ENCODE measurements at places on chromosomes 5 and 9.

DNA sequence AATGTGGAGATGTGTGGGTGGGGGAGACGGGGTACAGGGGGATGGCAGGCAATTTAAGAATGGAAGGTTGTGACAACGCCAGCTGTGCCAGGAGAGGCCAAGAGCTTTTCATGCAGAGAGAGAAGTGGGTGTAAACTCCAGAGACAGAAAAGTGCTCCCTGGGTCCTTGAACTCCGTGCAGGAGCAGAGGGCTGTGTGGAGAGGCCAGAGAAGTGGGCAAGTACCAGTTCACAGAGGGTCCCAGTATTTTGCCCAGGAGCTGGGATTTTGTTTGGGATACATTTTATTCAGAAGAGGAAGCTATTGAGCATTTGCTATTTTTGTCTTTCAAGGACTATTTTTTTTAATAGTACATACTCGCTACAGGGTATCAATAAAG lies 19.5 kb upstream of the TCERG1 start:
- no peak overlapping the region for H3K27ac ChIP-seq
- H3K36me3 ChIP-seq: no peaks in the 10 kb centered on the region
- DNase-seq: no peak
- H3K4me1 ChIP-seq: peaks cover 6% of the 10 kb centered on the region
- H3K27me3 ChIP-seq: peaks cover 12% of the 10 kb centered on the region

DNA sequence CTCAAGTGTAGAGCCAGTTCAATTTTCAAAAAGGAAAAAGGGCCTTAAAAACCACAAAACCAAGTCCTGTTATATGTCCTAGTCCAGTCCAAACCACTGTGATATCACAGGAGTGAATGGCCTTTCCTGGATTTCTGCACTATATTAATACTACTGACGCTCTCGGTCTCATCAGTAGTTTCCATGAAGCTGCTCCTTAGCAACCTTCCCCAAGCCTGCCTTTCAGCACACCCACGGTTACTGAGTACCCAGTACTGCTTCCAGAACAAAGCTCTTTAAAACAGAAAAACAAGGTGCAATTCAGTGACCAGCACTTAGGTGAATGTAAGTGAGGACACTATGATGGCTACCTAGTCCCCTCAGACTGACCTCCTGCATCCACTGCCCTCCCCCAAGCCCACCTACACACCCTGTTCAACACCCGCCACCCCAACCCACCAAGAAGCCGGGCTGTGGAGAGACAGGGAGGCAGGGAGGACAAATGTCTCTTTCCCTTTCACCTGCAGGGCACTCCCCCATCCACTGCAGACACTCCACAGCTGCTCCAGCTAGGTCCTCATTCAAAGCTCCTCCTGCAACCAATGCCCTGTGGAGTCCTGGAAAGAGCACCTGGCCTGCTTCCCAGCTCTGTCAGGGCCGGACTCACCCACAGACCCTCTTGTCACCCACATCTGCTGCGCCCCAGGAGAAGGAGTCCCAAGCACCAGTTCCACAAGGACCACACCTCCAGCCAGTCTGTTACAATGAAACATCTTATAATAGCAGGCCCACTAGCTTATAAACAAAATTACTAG lies 25.9 kb downstream of the PSMB7 start:
- H3K27me3 ChIP-seq: no peaks in the 10 kb centered on the region
- H3K4me1 ChIP-seq: peaks cover 44% of the 10 kb centered on the region
- DNase-seq: no peak
- H3K4me3 ChIP-seq: no peak overlapping the region
- H3K36me3 ChIP-seq: no peaks in the 10 kb centered on the region

DNA sequence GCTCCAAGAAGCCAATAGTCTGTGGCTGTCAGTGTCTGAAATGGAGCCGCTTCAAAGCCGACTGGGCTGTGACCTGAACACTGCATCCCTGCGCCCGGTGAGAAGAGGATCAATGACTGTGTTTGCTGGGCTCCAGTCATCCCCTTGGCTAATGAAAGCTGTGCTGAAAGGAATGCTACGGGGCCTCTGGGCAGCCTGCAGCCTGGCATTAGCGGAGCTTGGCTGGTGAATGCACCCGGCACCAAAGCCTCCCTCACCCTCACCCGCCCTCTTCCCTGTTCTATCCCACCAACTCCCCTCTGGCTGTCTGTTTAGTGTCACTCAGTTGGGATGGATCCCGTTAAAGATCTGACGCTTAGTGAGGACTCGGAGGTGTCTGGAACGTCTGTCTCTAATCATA lies 355.3 kb downstream of the BNC2 start:
- H3K27ac ChIP-seq: no peak overlapping the region
- H3K4me3 ChIP-seq: no peak overlapping the region
- H3K36me3 ChIP-seq: no peaks in the 10 kb centered on the region
- no peak for DNase-seq
- no peaks in the 10 kb centered on the region for H3K4me1 ChIP-seq

GRCh38 chr5:122751293-122751782 lies 23.5 kb upstream of the SNX2 start:
- no peak for DNase-seq
- H3K4me3 ChIP-seq: no peak overlapping the region
- H3K27me3 ChIP-seq: peaks cover 23% of the 10 kb centered on the region
- no peak overlapping the region for H3K27ac ChIP-seq
- peaks cover 10% of the 10 kb centered on the region for H3K4me1 ChIP-seq
- no peaks in the 10 kb centered on the region for H3K36me3 ChIP-seq

- no peaks in the 10 kb centered on the region for H3K4me1 ChIP-seq
- no peak overlapping the region for H3K27ac ChIP-seq
- H3K36me3 ChIP-seq: no peaks in the 10 kb centered on the region
- no peaks in the 10 kb centered on the region for H3K27me3 ChIP-seq
These were observed 414.1 kb upstream of the CLINT1 start for GRCh38 chr5:158273035-158273434.

DNA sequence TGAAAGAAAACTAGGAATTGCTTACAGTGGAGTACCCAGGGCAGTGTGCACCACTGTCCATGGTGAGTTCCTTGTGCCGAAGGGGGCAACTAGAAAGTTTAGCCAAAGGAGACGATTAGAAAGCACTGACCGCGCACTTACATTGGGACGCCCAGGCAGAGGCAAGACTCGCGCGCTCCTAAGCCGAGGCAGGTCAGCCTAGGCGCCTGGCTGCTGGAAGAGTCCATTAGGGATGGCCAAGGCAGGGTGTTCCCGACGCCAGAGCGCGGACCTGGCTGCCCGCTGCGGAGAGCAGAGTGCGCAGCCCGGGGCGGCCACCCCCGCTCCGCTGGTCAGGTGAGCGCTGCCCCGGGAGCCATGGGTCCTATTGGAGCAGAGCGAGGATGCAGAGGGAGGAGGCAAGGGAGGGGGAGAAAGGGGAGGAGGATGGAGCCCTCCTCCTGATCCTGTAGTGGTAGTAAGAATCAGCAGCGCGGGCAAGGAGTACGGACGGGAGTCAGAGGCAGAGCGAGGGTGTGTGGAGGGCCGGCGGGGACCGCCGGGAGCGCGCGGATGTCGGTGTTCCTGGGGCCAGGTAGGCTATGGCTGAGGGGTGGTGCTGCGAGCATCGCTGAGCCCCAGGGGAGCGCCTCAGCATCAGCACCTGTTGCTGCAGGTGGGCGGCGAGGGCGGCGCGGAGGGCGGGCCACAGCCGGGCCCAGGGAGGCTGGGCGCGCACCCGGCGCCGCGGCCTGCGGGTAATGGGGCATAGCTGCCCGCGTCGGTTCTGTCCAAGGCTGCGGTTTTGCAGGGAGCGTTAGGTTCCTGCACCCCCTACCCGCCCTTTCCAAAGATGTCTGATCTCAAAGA lies at the start of gene ADGRV1:
Gene ADGRV1, plus strand, starts transcription at position 454 of the 849 bp plus-strand sequence. Its CDS starts 99 bp downstream, at position 553.
- H3K4me1 ChIP-seq: peaks cover 16% of the 10 kb centered on the region
- H3K4me3 ChIP-seq: peak within 1 kb of the TSS; percentile 86
- no peak within 1 kb of the TSS for H3K27ac ChIP-seq
- peak; percentile 7 for DNase-seq
- H3K27me3 ChIP-seq: peaks cover 77% of the 10 kb centered on the region

DNA sequence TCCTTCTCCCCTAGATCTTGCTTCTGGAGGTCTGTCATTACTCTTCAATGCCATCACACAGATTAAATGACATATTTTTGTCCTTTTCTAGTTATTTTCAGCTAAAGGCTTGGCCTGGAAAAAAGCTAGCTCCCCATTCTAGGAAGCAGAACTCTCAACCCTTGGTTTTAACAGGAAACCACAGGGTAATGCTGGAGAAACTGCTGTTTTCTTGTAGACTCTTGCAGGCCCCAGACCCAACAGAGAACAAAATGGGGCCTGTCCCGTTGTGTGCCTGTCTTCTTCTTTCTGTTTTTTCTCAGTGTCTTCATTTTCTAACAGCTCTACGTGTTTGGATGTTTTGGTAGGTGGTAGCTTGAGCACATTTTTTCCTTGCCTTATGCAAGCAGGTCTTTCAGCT lies 21.5 kb downstream of the DCANP1 start:
- H3K4me3 ChIP-seq: no peak overlapping the region
- no peaks in the 10 kb centered on the region for H3K36me3 ChIP-seq
- peaks cover 8% of the 10 kb centered on the region for H3K27me3 ChIP-seq
- peaks cover 6% of the 10 kb centered on the region for H3K4me1 ChIP-seq
- no peak overlapping the region for H3K27ac ChIP-seq

- no peak for DNase-seq
- no peak overlapping the region for H3K27ac ChIP-seq
- H3K4me1 ChIP-seq: no peaks in the 10 kb centered on the region
- H3K36me3 ChIP-seq: no peaks in the 10 kb centered on the region
These were observed 695.5 kb downstream of the SLCO4C1 start for GRCh38 chr5:101600614-101601013.

DNA sequence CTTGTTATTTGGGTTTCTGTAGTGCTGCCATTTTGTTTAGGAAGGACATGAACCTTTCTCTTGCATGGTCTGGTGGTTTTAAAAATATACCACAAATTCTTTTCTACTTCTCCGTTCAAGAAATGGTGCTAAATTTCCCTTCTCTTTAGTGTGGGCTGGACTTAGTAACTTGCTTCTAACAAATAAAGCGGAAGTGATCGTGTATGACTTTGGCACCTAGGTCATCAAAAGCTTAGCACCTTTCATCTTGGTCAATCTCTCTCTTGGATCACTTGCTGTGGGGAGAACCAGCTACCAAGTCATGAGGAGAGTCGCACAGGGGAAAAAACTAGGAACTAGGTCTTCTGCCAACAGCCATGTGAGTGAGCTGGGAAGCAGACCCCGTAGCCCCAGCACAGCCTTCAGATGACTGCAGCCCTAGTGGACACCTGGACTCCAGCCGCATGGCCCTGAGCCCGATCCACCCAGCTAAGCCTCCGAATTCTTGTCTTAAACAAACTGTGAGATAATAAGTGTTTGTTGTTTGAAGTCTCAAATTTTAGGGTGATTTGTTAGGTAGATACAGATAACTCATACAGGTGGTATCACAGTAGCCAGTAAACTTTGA lies 87.7 kb upstream of the CKMT2 start:
- DNase-seq: no peak
- no peak overlapping the region for H3K4me3 ChIP-seq
- H3K27me3 ChIP-seq: no peaks in the 10 kb centered on the region
- H3K36me3 ChIP-seq: peaks cover 2% of the 10 kb centered on the region

- H3K27me3 ChIP-seq: no peaks in the 10 kb centered on the region
- peaks cover 25% of the 10 kb centered on the region for H3K4me1 ChIP-seq
- no peak overlapping the region for H3K27ac ChIP-seq
- no peak for DNase-seq
These were observed 2.4 kb downstream of the EGR1 start for GRCh38 chr5:138467711-138468132.

DNA sequence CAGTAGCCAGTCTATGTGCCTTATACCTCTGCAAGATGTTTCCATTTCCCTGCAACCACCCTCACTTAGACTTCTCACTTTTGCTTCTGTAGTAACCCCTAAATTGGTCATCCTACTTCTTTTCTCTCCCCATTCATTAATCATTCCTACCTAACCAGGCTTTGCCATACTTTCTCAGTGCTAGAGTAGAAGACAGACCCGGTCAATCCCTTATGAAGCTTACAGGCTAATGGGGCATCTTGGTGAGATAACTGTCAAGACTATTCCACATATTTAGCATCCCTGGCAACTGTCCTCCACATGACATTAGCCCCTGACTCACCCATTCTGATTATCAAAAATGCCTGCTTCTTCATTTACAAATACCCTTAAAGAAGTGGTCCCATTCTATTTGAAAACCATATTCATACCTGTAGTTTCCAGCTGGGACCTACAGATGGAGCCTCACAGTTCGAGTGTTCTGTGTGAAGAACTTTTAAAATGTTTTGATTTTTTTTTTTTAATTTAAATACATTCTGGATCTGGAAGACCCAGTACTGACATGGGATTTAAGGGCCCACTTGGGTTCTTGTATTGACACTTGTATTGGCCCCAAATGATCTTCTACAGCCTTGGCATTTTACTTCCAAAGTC lies 21.0 kb downstream of the F2RL2 start:
- H3K36me3 ChIP-seq: peaks cover 8% of the 10 kb centered on the region
- DNase-seq: no peak
- H3K4me1 ChIP-seq: no peaks in the 10 kb centered on the region
- H3K27me3 ChIP-seq: no peaks in the 10 kb centered on the region
- peak overlapping the region; percentile 11 for H3K27ac ChIP-seq
- no peak overlapping the region for H3K4me3 ChIP-seq

- DNase-seq: no peak
- H3K4me3 ChIP-seq: no peak overlapping the region
- H3K4me1 ChIP-seq: no peaks in the 10 kb centered on the region
- no peaks in the 10 kb centered on the region for H3K36me3 ChIP-seq
- no peaks in the 10 kb centered on the region for H3K27me3 ChIP-seq
- H3K27ac ChIP-seq: no peak overlapping the region
These were observed 223.6 kb upstream of the EFNA5 start for GRCh38 chr5:107894361-107894760.
